Stimulated activated CD8-positive, alpha-beta memory T cell treated with anti-CD3 and anti-CD28 coated beads, Interleukin-7, amount 100 ng/mL, for 24 hours (primary cell): ENCODE measurements at places on chromosomes 13 and 19.

DNA sequence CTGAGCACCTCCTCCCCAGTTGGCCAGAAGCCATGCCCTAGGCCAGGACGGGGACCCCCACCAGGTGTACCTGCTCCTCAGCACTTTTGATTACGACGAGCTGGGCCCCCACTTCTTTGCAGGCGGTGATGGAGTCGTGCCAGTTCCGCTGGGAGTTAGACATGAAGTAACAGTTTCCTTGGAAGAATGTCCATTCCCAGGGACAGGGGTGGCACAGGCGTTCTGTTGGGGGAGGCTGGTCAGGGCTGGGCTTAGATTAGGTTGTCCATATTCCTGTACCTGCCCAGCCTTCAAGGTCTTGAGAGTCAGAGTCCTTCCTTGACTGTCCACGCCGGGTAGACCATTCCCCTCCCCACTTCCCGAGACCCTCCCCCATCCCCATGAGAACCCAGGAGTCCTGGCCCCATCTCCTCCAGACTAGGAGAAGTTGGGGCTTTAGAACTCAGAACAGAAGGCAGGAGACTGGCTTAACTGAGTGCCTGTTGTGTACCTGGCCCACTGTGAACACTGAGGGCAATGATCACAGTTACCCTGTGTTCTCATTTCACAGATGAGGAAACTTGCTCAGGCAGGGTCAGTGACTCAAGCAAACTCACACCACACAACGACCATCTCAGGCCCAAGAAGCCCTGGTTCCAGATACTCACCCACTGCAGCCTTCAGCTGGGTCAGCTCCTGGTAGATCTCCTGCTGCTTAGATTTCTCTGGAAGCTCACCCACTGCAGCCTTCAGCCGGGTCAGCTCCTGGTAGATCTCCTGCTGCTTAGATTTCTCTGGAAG, 2.3 kb downstream of the CD209 start:
- DNase-seq, result no peak

GRCh38 chr13:41327994-41328790, 17.1 kb downstream of the NAA16 start:
- DNase-seq, result no peak

DNA sequence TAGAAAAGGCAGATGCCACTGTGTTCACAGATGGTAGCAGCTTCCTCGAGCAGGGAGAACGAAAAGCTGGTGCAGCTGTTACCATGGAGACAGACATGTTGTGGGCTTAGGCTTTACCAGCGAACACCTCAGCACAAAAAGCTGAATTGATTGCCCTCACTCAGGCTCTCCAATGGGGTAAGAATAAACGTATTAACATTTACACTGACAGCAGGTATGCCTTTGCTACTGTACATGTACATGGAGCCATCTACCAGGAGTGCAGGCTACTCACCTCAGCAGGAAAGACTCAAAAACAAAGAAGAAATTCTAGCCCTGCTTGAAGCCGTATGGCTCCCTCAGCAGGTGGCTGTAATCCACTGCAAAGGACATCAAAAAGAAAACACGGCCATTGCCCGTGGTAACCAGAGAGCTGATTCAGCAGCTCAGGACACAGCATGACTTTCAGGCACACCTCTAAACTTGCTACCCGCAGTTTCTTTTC, 197.7 kb downstream of the ZNF737 start:
- DNase-seq, result no peak

DNA sequence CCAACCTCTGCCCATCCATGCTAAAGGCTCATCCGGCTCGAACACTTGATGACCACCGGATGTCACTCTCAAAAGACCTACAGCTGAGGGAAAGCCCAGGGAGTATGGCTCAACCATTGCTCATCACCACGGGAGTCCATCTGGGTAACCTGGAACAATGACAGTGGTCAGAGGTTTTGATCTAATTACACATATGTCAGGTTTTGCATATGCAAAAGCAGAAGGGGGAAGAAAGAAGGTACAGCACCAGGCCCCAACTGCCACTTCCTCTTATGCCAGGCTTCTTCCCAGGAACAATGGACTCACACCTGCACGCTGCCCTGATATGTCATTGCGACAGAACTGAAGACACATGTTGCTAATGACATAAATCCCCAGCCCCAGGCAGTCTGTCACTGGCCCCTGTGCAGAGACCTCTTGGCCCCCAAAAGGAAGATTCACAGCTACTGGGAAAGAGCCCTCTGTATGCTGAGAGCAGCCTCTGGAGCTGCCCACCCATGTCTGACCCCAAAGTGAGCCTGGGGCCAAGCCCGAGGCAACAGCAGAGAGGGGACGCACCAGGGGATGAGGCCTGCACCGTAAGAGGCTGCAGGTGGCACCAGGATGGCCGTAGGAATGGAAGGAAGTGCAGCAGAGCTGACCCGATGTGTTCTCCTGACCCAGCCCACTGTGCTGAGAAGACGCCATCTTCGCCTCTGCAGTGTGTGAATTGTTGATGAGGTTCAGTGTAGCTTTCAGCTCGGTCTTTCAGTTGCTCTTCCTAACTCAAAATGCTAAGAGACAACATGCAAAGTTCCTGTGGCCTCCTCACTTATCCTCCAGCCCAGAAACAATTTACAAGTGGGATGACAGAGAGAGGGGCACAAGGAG, 26.3 kb downstream of the EPS15L1 start:
- DNase-seq, result no peak

DNA sequence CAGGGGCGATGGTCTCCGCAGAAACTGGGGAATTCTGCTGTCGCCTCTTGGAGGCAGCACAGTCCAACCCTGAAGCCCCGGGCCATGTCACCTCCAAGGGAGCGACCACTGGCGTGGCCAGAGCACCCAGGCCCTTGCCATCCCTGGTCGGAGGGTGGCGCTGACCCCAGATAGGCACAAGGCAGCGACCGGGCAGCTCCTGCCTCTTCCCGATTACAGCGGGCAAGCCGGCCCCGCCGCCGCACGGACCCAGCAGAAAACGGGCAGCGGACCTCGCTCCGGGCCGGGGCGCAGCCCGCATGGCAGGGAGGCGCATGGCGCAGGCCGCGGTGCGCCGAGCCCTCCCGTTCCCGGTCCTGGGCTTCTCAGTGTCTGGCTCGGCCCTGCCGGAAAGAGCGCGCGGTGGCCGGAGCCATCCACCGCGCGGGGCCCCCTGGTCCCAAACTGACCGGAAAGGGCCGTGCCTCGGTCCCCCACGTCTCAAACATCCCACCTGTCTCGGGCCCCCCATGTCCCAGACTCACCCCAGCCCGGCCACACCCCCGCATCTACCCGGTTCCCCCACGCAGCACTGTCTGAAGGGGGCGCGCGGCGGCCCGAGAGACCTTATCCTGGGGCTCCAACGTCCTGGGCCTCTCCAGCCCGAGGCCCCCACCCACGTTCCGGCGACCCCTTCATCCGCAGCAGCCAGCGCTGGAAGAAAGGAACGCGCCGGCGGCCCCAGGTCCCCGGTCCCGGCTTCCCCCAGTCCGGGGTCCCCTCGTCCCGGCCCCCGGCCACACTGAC, 727 bp downstream of the CERS1 start:
- no peak for DNase-seq

GRCh38 chr13:78777396-78777795, 118.4 kb upstream of the OBI1 start:
- no peak for DNase-seq

DNA sequence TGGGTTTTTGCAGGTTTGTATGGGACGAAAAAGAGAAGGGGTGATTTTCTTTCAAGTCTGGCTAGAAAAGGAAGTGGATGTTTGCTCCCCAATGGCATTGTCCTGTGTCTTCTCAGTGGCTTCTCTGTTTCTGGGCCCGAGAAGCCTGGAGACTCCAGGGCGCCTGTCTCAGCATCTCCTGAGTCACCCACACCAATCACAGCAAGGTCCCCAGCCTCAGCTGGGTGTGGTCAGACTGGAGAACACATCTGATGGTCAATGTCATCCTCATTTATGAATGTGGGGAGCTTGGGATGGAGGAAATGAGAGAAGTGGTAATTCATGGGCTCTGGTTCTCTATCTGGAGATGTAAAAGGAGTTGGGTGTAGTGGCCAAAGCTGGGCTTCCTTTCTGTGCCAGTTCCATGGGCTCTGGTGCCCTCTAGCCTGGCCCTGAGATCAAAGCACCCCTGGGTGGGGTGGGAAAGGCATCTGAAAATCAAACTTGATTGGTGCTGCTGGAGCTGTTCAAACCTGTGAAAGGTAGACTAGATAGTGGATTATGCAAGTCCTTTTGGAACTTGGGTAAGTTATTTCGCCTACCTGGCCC, 13.4 kb downstream of the RASL11A start:
- no peak for DNase-seq

- no peak for DNase-seq
These were observed 1.1 kb downstream of the NAA16 start for GRCh38 chr13:41312176-41312500.
